Calu3 (cell line): ENCODE measurements at places on chromosomes 5 and 9. TPM values are rescaled to one million over a fixed set of nuclear protein-coding genes. Genes with fewer than 3 reads are reported as not detected.

- DNase-seq, result peak; percentile 33
Observed at GRCh38 chr5:81779125-81779915, 28.4 kb upstream of the SSBP2 start.

DNAH5 gene
- 4.2 and 5.8 TPM in 2 replicates for total RNA-seq

DNA sequence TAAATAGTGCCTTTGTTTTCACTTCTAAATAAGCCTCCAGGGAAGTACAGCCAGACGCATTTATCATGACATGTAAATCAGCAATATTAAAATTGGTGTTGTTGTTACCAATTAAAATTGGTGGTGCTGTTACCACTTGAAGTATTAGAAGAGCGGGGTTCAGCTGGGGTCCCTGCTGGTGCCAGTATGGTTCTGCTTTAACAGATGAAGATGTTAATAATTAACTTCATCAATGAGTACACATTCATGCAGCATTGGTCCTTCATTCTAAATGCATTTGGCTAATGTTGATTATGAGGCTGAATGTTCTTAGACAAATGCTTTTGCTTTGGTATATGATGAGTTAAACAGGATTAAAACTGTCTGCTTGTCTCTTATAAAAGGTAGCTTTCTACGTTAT lies 67.6 kb upstream of the TMC1 start:
- no peak for DNase-seq

DNA sequence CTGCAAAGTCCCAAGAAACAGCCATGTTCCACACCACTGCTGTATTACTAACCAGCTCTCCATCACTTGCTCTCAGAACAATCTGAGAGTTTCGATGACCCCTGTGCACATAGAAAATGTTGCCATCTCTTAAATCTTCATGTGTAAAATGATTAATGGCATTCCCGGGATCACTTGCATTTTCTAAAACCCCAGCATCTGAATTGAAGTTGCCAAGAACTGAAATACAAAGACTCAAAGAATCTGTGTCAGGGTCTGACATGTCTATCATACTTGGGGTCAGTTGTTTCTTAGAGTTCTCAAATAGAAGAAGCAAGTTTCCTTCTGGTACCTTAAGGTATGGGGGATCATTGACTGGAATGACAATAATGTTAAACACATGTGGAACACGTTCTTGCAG lies 115.1 kb downstream of the ESM1 start:
- no peak for DNase-seq

- no peak for DNase-seq
Observed at GRCh38 chr9:93684161-93684765, 107.9 kb downstream of the PHF2 start.

DNA sequence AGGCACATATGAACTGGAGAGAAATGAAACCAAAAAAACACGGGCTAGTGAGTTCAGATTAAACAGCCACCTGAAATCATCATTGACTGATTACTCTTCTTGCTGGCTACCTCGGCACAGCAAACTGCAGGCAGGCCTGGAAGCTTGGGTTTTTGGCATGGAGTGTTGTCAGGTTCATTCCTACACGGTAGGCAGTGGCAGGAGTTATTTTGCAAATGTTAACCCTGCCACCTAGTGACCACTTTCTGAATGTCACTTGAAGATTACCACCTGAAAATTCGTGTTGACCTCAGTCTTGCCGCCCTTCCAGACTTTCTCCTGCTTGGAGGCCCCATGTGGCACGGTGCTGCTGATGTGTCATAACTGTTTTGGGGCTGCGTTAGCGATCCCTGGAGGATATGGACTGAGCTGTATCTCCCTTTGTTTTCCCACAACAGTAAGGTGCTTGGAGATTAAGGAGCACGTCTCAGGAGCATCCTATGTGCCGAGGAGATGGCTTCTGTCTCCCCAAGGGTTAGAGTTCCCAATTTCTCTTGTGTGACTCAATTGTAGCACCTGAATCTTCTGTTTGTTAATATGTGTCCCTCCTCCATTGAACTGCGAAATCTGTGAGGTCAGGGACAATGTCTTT lies 12.7 kb upstream of the CD180 start:
- peak; percentile 78 for DNase-seq

DNA sequence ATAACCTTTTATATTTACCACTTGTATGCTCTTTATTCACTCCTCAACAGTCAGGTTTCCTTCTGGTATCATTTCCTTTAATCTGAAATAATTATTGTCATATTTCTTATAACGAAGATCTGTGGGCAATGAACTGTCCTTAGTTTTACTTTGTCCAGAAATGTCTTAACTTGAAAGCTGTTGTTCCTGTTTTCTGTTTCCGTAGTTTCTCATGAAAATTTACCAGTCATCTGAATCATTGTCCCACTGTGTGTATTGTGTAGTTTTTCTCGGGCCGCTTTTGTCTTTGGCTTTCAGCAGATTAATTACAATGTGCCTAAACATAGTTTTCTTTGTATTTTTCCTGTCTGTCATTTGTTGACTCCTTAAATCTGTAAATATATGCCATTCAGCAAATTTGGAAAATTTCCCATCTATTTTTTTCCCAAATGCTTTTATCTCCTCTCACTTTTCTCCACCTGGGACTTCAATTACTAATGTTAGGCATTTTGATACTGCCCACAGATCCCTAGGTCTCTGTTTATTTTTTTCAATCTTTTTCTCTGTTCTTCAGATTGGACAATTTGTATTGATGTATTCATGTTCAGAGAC lies 74.9 kb downstream of the PDE8B start:
- no peak for DNase-seq
